Activated naive CD8-positive, alpha-beta T cell treated with anti-CD3 and anti-CD28 coated beads for 36 hours (primary cell): ENCODE measurements at places on chromosomes 5 and 9.
A peak's percentile ranks its signal among the peaks of the same experiment; 100 is the strongest.

DNA sequence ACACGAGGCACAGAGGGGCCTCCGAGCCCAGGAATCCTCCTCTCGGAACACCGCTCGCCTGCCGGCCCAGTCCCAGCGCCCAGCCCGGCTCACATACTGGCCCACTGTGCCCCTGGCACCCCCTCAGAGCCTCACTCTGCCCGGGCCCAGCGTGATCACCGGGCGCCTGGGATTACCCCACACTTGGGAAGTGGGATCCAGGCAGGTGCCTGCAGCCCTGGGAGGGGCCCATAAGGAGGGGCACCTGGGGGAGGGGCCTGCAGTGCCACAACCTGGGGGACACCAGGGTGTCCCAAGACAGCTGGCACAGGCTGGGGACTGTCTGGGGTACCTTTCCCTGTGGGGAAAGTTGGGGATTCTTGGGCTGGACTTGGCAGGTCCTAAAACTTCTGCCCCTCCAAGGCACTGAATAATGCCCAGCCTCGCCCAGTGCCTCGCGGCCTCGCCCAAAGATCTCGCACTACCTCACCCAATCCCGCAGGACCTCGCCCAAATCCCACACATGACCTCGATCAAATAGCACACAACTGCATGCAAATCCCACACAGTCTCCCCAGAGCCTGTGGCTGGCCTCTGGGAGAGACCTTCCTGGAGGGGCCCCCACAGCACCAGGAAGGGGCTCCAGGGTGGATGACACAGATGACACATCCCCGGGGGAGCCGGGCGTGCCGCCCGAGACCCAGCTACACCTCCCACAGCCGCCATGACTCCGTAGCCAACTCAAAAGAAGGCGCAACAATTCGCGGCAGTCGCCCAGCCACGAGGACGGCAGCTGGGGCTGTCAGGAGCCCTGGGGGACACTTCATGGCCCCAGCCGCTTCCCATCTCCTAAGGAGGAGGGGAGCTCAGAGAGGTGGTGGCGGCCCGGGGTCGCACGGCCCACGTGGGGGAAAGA is 13.7 kb downstream of the NOTCH1 start:
- no peak for DNase-seq

DNA sequence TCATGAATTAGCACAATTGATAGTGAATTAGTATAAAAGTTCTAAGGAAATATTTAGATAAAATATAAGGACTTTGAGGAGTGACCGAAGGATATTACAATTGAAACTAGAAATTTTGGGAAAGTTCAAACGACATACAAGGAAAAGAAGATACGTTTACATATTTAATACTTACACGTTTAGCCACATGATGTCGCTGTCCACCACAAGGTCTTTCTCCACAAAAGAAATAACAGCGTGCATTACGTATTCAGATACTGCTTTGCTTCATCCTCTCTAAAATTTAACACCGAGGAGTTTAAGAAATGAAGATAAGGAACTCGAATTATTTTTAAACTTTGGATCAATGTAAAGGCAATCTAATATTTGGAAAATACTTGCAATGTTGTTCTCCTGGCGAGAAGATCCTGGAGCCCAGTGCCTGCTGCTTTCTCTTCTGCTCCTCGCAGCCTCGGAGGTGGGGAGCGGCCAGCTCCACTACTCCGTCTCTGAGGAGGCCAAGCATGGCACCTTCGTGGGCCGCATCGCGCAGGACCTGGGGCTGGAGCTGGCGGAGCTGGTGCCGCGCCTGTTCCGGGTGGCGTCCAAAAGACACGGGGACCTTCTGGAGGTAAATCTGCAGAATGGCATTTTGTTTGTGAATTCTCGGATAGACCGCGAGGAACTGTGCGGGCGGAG is at the start of gene PCDHA3:
Gene PCDHA3, plus strand, starts transcription at position 242 of the 678 bp plus-strand sequence.
- DNase-seq: no peak

DNA sequence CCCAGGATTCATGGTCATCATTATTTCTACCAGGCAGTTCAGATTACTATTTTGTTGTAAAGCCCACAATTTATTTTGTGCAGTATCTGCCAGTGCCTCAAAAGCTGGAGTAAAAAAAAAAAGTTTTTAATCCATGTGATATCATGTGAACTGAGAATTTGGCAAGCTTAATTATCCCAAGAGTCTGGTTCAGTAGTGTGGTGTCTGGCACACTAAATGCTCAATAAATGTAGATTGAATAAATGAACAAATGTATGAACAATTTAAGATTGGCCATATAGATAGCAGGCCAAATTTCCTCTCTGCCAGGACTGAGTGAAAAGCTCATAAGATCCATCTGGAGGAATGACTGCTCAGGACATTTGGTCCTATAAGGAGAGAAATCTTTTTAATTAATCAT is 533.0 kb downstream of the TLE1 start:
- DNase-seq: no peak

GRCh38 chr5:112534611-112535255 is 115.7 kb upstream of the EPB41L4A start:
- no peak for DNase-seq

DNA sequence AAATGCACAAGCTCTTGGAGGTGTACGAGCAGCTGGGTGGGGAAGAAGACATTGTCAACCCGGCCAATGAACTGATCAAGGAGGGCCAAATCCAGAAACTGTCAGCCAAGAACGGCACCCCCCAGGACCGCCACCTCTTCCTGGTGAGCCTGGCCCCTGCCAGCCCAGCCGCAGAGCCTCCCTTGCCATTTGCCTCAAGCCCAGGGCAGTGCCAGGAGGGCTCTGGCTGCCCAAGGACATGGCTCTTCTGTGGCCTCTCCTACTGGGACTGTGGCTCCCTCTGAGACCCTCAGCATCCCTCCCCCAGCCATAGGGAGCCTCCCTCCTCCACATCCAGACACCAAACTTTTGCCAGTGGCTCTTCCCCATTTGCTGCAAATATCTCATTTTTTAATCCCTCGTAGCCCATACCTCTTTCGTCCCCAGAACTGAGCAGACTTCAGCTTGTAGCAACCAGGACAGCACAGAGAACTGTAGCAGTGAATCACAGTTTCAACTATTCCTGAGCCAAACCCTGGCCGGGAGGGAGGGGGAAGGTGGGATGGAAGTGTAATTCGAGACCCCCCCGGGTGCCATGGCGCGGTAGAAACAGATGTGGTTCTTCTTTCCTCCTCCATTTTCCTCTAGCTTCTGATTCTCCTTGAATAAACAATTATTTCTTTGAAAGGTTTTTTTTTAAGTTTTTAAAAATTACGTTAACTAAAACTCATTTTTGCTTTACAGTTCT is 44.5 kb upstream of the SUSD3 start:
- no peak for DNase-seq

DNA sequence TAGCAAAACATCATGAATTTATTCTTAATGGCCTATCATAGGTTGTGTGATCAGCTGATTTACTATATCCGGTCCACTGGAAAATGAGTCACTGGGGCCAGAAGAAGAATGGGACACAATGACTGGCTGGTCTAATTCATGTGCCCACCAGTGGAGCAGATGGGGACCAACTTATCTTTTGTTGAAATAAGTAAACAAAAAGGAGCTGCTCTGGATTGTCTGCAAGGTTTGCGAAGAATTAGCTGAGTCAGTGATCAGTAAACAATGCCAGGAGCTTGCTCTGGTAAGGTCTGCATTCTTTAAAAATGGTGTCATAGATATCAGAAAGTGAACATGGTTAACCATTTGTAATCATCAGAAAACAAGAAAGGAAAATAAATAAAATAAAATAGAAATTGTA is 128.0 kb downstream of the RASEF start:
- no peak for DNase-seq

GRCh38 chr9:120485788-120486187 is 94.2 kb downstream of the CDK5RAP2 start:
- no peak for DNase-seq

DNA sequence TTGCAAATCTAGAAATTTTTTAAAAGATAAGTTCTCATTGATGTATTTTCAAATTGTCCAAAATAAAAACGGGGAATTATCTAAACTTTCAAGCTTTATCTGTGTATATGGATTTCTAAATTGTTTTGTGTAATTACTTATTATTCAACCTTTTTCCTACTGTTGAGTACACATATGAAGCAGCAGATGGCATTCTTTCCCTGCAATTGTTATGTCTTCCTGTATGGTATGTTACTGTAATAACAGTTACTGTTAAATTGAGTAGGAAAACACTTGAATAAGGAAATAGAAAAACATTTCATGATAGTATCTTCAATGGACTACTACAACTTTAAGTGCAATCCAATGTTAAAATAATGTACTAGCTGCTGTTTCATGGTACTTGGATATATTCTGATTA is 124.8 kb downstream of the RANBP17 start:
- no peak for DNase-seq

GRCh38 chr9:79616013-79616412 is 44.2 kb downstream of the TLE4 start:
- DNase-seq: no peak

GRCh38 chr9:129280236-129280622 is 102.2 kb upstream of the IER5L start:
- DNase-seq: no peak

- no peak for DNase-seq
These were observed 104.6 kb upstream of the GPBP1 start for GRCh38 chr5:57069115-57069835.

DNA sequence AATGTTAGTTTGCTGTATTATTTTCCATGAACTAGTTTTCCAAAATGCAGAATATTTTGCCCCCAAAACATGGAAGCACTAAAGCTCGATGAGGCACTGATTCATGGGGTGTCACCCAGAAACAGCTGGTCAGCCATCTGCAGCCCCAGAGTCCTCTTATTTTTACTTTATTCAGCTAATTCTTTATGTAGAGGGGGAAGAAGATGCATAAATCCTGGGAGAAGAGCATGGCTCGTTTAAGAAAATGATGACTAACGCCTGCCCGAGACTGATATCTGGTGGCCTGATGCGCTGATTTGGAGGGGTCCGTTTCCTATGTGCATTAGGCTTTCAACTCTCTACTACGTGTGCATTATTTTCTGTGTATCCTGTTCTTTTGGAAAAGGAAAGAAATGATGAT is 390.3 kb upstream of the MEF2C start:
- DNase-seq: no peak

DNA sequence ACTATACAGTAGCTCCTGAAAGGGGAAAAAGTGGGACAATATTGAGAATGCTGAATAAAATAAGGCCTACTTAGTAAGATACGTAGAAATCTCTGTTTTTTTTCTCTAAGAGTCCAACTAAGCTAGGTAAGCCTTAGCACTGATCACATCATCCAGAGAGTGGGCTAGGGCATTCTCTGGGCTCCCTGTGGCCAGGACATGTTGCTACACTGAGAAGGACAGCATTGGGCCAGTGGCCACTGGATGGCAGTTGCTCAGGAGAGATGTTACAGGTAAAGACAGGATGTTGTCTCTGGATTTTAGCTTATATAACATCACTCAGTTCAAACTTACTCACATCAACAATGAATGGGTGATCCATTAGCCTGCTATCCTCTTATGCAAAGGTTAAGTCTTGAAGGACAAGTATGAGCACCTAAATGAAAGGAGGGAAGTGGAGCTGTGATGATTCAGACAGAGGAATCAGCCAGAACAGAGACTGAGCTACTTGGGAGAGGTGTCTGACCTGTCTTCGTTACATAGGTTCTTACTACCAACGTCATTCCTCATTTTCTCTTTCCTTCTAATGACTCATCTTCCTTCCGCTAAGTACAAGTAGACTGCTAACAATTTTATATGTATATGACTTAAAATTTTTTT is 226.6 kb upstream of the ADCY2 start:
- DNase-seq: no peak

DNA sequence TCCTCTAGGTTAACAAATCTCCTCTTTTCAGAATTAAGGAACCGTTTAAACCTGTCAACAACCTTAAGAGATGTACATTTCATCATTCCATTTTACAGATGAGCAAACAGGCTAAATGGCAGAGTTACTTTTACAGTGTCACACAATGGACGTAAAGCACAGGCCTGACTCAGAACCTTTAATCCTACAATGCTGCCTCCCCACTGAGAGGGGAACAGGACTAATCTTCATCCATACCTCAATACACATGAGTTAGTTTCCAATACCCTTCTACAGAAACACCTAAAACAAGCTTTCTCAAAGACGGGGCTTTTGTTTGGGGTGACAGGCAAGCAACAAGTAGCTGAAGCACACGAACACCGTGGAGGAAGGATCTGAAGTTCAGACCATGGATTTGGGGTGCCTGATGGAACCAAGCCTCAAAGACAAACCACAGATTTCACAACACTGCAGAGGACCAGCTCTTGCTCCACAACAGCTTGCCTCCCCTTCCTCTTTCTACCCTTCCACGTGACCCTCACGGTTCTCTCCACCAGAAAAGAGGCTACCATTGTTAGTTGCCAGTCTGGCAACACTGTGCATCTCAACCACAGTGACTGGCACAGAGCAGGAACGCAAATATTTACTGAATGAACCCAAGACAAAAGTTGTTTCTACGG is 1.8 kb downstream of the RNF130 start:
- no peak for DNase-seq

DNA sequence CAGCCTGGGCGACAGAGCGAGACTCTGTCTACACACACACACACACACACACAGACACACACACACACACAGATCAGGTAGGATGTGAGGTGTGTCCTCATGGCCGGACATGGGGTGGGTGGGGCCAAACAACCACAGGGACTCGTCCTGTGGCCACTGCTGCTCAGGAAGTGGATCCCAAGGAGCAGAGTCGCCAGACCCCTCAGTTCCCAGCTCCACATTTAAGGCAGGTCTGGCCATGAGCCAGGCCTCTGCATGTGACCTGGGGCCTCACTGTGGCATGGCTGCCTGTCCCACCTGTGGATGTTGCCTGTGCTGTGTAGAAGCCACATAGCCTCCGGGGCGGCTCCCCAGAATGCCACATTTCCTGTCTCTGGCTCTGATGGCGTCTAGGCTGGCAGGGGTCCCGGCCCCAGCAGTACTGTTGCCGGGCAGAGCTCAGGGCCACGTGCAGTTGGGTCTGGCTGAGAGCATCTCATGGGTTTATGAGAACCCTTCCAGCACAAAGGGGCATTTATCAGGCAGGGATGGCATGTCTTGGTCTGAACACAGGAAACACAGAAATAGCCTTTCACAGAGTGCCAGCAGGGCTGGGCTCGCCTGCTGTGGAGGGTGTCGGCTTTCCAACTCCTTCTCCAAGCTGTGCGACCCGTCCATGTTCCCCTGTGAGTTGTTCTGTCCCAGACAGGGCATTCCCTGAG is 9.9 kb upstream of the NINJ1 start:
- DNase-seq: peak; percentile 34

GRCh38 chr5:114192108-114192507 is 169.8 kb upstream of the KCNN2 start:
- no peak for DNase-seq

- no peak for DNase-seq
These were observed 44.7 kb upstream of the MYOT start for GRCh38 chr5:137822984-137823383.

DNA sequence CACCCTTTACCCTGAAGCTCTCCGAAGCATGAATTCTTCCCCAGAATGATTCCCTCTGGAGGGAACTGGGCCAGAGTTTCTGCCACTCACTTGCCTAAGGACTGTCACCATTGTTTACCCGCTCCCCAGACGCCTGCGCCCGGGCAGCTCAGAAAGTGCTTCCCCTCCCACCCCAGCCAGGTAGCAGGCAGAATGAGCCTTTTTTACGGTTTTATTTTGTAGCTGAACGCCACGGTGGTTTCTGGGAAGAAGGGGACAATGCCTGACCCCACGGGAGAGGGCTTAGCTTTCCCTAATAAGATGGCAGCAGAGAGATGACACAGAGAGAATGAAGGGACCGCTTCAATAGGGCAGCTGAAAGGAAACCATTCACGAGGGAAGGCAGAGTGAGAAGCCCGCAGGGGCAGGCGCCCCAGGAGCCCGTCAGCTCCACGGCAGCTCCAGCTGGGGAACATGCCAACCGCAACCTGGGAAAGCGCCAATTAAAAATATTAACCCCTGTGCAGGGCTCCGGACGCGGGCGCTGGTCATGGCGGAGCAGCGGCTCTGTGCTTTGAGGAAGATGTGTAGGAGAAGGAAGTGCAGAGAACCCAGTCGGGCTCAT is 20.4 kb upstream of the NTNG2 start:
- no peak for DNase-seq
